ENCODE measurements at places on chromosomes 5 and 9.

GRCh38 chr9:34310215-34310614 lies 18.9 kb downstream of the KIF24 start:
- DNase-seq = no peak

- no peak for DNase-seq
These were observed 443.6 kb downstream of the ELAVL2 start for GRCh38 chr9:23382418-23382817.

DNA sequence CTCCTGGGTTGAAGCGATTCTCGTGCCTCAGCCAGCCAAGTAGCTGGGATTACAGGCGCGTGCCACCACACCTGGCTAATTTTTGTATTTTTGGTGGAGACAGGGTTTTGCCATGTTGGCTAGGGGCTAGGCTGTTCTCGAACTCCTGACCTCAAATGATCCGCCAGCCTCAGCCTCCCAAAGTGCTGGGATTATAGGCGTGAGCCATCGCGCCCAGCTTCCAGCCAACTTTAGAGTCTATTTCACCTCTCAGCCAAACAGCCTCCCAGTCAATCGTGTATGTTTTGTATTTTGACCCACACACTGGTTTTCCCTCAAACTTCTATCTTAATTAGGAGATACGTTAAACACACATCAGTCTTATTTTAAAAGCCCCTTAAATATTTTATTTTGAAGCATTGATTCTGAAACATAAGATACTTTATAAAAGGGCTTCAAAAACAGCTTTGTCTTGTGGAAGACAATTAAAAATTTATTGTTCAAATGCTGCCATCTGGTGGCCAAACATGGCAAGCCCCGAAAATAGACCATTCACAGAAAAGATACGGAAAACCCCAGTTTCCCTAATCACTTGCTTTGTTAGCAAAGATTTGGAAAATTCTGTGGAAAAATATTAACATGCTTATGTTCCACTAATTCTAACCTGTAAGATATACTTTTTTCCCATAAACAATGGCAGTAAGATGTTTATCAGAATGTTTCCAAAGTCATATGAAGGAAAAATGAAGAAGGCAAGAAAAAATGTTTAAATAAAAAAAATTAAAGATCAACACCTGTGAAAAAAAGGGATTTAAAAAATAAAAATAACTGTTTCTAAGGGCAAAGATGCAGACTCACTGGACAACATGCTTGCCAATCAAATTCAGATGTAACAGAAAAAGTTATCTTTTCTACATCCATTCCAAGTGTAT lies 33.1 kb downstream of the APTX start:
- DNase-seq = peak; percentile 6

- peak; percentile 75 for DNase-seq
These were observed 2.4 kb downstream of the SMARCA2 start for GRCh38 chr9:2017331-2018161.

GRCh38 chr5:59828623-59829022 lies 64.9 kb downstream of the PDE4D start:
- DNase-seq = no peak

DNA sequence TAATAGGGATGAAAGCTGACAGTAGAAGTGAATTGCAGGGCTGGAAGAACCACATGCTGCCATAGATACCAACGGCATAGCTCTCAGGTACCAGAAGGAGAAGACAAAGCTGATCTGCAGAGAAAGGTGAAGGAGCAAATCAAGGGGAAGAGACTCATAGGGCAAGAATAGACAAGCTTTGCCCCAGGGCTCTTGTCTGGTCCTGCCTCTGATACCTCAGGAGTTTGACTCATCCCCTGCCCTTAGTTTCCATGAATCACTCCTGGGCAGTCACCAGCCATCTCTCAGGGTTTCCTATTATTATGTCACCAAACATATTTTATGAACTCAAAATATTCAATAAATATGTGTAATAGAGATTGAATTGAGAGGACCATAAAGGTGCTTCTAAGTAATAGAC lies 800.9 kb downstream of the DNAH5 start:
- no peak for DNase-seq

- DNase-seq = no peak
These were observed 419.2 kb upstream of the NMUR2 start for GRCh38 chr5:152824316-152824715.

- no peak for DNase-seq
These were observed 31.3 kb downstream of the FYB1 start for GRCh38 chr5:39187831-39188731.

DNA sequence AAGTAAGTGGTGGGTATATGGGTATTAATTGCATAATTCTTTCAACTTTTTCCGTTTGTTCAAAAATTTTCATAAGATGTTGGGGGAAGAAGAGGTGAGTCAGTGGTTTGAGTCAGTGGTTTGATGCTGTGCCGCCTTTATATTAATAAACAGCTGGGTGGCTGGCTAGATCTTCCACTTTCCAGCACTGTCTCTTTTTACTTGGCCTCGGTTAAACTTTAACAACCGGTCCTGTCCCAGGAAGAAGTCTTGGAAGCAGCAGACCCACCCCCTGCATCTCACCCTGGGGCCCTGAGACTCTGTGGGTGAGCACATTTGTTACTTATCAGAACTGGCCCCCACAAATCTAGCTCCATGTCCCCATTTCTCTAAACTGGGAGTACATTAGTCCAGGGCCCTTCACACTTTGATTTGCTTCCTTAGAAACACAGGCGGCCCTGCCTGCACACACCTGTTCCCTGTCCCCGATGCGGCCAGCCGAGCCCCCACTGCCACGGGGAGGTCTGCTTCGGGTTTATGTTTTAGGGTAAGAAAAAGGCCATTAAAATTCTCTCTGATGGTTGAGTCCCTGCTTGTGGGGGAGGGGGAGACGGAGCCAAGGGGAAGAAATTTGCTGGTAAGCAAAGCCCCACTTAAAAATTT lies 90.7 kb downstream of the PTCH1 start:
- no peak for DNase-seq

DNA sequence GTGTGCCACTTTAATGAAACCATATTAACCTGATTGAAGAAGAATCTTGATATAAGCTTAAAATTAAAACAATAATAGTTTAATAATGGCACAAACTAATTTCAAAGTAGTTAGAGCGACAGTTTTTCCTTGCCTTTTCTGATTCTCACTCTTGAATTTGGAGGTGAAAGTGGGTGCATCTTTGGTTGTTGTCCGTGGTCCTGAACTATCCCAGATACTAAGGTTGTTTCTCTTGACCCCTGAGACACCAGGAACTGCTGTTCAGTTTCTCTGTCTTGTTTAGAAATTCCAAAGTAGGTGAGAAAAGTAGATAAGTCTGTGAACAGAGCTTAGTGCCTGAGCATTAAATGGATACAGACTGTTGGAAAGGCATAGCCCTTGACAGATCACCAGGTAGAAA lies 274.7 kb downstream of the FBXL7 start:
- DNase-seq = no peak

DNA sequence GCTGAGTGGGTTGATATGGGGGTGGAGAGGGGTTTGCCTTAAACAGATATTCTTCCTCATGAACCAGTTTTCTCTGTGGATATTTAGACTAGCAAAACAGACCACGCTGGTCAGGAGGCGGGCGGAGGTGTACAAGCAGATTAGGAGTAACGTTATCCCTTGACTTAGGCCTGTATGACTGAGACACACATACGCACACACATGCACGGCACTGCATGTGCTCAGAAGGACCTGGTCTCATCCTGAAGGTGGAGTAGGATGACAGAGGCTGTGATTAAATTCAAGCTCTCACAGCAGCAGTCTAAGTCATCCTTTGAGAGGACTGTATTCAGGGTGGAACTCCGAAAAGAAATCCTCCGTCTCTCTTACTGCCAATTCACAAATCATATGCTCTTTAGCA lies 209.7 kb downstream of the DIRAS2 start:
- no peak for DNase-seq

- DNase-seq = no peak
These were observed 502.8 kb downstream of the BNC2 start for GRCh38 chr9:16367605-16368231.

GRCh38 chr5:517535-518100 lies 6.6 kb downstream of the SLC9A3 start:
- DNase-seq = no peak

DNA sequence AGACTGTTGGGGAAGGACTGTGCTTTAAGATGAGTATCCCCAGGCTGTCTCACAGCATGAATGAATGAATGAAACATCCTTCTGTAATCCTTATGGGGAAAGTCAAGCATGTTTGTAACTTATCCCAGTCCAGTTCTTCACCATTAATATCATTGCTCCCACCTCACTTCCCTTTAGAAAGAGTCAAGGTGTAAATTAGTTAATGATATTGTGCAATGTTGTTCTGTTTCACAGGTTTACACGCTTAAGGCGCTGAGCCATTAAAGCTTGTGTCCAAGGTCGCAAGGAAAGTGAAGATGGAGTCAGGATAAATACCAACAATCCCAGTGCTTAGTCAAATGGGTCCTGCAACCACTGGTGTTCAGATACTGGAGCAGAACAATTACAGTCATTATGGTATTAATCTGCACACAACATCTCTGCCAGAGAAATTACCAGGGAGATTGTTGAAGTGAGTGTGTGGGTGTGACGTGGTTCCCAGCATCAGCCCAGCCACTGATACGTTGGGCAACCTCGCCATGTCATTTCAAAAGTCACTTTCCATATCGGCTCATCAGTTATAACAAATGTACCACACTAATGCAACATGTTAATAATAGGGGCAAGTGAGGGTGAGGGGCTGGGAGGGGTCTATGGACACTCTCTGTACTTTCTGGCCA lies 1.5 kb upstream of the MYO10 start:
- DNase-seq = no peak

GRCh38 chr9:89768650-89769071 lies 163.8 kb downstream of the GADD45G start:
- no peak for DNase-seq

DNA sequence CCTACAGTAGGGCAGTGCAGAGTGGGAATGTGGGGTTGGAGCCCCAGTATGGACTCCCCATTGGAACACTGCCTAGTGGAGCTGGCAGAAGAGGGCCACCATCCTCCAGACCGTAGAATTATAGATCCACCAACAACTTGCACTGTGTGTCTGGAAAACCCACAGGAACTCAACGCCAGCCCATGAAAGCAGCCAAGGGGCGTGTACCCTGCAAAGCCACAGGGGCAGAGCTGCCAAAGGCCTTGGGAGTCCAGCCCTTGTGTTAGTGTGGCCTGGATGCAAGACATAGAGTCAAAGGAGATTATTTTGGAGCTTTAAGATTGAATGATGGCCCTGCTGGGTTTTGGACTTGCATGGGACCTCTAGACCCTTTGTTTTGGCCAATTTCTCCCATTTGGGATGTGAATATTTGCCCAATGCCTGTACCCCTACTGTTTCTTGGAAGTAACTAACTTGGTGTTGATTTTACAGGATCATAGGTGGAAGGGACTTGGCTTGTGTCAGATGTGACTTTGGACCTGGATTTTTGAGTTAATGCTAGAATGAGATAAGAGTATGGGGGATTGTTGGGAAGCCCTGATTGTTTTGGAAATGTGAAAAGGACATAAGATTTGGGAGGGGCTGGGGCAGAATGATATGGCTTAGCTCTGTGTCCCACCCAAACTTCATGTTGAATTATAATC lies 266.8 kb downstream of the SEMA5A start:
- no peak for DNase-seq

- no peak for DNase-seq
These were observed 71.5 kb upstream of the ERBIN start for GRCh38 chr5:65854925-65855324.

- DNase-seq = no peak
These were observed 12.2 kb downstream of the INVS start for GRCh38 chr9:100111235-100111634.

- DNase-seq = no peak
These were observed 83.7 kb downstream of the TARS1 start for GRCh38 chr5:33524476-33524875.

- no peak for DNase-seq
These were observed 50.8 kb downstream of the ERAP1 start for GRCh38 chr5:96756985-96757384.

DNA sequence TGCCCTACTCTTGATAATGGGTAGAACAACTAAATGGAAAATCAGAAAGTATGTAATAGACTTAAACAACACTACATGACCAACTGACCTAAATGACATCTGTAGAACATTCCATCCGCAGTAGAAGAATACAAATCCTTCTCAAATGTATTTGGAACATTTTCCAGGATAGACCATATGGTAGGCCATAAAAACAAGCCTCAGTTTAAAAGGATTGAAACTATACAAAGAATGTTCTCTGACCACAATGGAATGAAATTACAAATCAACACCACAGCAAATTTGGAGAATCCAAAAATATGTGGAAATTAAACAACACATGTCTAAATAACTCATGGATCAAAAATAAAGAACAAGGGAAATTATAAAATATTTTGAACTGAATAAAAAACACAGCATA lies 189.2 kb downstream of the NDUFS4 start:
- no peak for DNase-seq

GRCh38 chr5:102388235-102388634 lies 92.2 kb upstream of the SLCO4C1 start:
- no peak for DNase-seq

DNA sequence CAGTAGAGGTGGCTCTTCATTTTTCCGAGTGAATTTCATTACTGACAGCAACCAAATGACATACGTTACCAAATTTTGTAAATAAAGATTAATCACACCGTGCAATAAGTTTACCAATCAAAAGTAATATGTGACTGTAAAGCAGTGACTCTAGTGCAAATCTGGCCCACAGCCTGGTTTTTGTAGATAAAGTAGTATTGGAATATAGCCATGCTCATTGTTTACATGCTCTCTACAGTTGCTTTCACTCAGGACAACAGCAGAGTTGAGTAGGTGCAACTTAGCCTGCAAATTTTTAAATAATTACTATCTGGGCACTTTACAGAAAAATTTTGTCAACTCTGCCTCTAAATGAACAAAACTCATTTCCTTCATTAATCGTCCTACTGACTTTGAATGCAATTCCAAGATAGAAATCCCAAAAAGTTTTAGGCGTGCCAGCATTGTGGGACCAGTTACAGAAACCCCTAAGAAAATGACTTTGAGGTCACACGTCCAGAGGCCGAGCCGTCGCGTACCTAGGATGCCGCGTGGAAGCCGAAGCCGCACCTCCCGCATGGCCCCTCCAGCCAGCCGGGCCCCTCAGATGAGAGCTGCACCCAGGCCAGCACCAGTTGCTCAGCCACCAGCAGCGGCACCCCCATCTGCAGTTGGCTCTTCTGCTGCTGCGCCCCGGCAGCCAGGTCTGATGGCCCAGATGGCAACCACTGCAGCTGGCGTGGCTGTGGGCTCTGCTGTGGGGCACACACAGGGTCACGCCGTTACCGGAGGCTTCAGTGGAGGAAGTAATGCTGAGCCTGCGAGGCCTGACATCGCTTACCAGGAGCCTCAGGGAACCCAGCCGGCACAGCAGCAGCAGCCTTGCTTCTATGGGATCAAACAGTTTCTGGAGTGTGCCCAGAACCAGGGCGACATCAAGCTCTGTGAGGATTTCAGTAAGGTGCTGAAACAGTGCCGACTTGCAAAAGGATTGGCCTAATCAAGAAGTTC lies 180.7 kb upstream of the TLE4 start:
- DNase-seq = no peak

DNA sequence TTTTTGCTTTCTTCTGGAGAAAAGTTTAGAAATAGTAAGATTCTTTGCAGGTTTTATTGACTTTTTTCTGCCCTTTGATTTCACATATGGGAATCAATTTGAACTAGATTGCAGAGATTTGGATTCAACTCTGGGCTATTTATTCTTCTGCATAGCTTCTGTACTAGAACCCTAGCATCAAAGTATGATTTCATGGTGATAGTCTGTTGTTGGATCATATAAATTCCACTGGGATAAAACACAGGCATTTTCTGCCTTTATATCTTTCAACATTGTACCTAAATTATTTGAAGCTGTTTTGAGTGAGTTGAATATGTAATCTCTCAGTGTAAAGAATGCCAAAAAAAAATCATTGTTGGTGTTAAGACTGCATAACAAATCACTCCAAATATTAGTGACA lies 458.4 kb upstream of the MPDZ start:
- no peak for DNase-seq

GRCh38 chr5:155947394-155948062 lies 379.4 kb upstream of the SGCD start:
- no peak for DNase-seq

All from activated T-helper 1 cell treated with Interleukin-2 at 50 U/mL for 16 hours (primary cell).